ENCODE measurements at places on chromosomes 2 and 18.

DNA sequence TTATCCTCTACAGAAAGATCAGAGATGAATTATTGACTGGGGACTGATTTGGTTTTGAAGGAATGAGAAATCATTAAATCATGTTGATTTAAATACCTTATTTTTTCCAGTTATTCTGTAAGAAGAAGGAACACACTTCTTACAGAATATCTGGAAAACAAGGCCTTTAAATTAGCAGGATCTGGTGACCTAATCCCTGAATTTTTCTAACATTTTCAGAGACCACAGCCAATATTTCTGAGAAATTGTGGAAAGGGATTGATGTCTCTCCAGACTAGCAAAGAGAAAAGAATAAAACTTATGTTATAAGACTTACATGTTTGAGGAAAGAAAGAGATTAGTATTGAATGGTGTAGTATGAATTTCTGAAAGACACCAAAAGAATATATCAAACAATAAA is 104.0 kb downstream of the KCNE4 start:
- DNase-seq = no peak

DNA sequence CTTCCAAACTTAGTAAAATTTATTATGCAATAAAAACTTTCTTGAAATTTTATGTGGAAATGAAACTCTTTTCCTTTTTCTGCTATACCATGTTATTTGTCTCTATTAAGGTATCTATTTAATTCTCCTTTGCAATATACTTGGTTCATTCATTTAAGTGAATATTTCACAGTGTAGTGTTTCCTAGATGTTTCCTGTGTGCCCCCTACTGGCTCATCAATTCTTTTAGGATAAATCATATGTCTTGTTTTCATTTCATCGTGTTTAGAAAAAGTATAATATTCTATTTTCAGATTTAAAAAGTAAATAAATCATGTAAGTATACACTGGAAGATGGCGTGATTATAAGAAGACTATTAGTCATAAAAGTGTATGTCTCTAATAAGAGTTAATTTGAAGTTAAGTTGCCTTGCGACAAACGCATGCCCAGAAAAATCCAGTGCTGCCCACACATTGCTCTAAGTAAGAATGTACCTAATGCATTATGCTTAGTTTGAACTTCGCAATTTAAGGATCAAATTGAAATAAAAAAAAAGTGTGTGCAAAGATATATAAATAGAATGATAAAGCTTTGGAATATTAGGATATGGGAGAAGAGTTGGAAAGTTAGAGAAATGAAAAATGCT is 525.4 kb downstream of the KCNJ3 start:
- DNase-seq = no peak

- DNase-seq = peak; percentile 40
Measured at GRCh38 chr2:187581125-187581896, 27.1 kb upstream of the TFPI start.

DNA sequence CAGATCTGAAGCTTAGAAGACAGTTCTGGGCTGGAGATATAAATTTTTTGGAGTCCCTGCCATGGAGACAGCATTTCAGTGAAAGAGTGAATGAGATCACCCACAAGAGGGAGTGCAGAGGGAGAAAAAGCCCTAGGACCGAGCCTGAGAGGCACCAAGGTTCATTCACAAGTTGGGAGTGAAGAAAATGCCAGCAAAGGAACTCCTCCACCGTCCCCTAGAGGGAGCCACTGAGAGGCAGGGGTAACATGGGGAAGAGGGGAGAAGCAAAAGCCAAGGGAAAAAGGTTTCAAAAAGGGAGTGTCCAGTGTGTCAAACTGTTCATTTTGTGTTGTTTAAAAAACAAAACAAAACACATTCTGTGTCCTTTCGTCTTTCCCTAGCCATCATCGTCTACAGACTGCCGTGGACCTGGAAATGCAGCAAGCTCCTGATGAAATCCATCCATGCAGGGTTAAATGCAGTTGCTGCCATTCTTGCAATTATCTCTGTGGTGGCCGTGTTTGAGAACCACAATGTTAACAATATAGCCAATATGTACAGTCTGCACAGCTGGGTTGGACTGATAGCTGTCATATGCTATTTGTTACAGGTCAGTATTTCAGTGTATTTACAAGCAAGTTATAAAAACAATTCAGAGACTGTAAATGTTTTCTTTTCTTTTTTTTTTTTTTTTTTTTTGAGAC is 19.1 kb downstream of the CYBRD1 start:
- no peak for DNase-seq

GRCh38 chr18:78293940-78294541 is 685.6 kb upstream of the SALL3 start:
- no peak for DNase-seq

GRCh38 chr2:38523728-38524437 is 78.8 kb downstream of the HNRNPLL start:
- DNase-seq = no peak

DNA sequence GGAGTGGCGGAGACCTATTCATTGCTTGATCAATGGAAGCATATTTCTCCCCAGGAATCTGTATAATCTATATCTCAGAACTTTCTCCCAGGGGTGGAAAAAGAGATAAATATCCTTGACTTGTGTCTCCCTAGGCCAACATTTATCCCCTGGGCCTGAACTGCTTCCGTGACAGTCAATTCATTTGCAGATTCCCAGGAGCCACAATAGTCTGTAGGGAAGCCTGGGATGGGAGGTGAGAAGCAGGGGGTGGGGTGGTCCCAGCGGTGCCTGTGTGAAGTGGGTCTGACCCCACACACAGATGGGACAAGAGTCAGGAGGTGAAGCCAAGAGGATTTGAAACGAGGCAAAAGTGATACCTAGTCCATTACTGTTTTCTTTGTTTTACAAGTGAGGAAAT is 166.8 kb downstream of the DPP10 start:
- no peak for DNase-seq

DNA sequence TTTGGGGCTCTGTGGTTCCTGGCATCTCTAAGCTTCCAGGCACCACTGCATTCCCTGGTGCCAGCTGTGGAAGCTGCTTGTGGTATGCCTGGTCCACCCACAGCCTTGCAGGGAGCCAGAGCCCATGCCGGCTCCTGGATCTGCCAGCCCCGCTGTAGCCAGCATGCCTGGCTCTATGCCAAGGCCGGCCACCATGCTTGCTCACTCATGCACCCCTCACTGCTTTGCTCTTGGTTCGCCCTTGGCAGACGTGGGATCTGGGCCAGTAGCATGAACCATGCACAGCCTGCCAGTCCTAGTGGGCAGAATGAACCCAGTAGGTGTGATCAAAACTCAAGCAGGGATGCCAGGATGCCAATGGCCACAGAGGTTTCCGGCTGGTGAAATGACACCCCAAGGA is 634.2 kb upstream of the TMEFF2 start:
- no peak for DNase-seq

GRCh38 chr2:26567534-26567933 is 73.6 kb downstream of the CIB4 start:
- DNase-seq = no peak

DNA sequence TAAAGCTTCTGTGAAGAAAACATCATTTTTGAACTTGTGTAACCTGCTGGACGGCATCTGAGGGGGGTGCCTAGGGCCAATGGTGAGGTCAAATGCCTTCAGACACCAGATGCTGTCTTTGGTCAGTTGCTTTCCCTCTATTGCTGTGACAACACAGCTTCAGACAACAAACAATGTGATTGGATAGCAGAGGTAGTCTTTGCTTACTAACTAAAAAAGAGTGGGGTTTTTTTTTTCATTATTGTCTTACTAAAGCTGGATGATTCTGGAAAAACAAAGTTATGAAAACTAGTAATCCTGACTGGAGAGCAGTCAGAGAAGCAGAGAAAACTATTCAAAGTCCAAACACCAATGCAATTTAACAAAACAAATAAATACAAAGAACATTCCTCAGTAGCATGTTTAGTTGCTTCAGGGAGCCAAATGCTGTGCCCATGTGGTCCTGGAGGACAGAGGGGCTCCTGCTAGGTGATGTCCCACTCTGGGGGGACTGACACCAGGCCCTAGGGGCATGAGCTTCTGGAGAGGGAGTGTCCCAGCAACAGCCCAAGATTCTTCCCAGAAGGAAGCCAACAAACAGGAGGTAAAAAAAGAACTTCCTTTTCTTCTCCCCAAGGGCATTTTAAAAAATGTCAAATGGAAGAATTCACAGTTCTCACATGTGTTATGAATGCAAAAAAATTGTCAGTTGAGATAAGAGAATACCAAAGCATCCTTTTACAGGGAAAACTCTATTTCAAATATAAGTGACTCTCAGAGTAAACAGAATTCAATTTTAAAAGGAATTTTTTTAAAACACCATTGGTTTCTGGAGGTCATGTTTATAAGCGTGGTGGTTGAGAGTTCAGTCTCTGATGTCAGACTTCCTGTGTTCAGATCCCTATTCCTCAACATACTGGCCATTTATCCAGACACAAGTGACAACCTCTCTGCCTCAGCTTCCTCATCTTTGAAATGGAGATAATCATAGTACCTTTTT is 181.1 kb upstream of the PGAP1 start:
- DNase-seq = peak; percentile 81

- no peak for DNase-seq
Measured at GRCh38 chr2:74048843-74049519, 64.3 kb downstream of the TET3 start.

- DNase-seq = no peak
Measured at GRCh38 chr2:152348388-152348787, 13.4 kb downstream of the FMNL2 start.
